CD4-positive, alpha-beta T cell treated with Interleukin-17A for 4 hours (primary cell): ENCODE measurements at places on chromosomes 2 and 18.

DNA sequence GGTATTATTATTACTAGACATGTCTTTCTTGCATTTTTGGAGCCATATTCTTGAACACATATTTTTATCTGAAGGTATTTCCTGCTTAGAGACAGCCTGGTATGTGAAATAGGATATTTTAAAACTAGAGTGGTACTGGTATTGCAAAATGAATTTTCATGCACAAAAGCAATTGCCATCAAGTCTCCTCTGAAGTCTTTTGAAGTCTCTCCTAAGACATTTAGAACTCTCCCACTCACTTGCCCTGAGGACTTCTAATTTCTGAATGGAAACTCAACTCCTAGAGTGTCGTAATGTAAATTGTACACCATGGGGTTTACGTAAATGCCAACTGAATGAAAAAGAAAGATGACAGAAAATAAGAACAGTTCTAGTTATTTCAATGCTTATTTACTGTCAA, 967.0 kb downstream of the DCDC2C start:
- no peak for DNase-seq

DNA sequence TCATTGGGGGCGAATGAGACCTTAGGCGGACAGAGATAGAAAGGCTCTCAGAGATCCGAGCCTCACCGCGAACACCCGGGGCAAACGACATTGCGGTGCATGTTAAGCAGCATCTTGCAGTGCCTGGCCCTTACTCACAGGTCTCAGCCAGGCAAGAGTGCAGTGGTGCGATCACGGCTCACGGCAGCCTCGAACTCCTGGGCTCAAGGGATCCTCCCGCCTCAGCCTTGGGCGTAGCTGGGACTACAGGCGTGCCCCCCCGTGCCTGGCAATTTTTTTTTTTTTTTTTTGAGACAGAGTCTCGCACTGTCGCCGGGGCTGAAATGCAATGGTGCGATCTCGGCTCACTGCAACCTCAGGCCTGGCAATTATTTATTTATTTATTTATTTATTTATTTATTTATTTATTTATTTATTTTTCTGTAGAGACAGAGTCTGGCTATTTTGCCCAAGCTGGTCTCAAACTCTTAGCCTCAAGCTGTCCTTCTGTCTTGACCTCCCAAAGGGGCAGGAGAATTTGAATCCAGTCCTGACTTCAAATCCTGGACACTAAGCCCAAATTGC, 1.3 kb downstream of the LAMA3 start:
- no peak for DNase-seq

- DNase-seq: no peak
Observed at GRCh38 chr18:76208678-76209306, 286.2 kb downstream of the ZNF516 start.

- DNase-seq: no peak
Observed at GRCh38 chr2:24725956-24726355, 67.2 kb downstream of the PTRHD1 start.

DNA sequence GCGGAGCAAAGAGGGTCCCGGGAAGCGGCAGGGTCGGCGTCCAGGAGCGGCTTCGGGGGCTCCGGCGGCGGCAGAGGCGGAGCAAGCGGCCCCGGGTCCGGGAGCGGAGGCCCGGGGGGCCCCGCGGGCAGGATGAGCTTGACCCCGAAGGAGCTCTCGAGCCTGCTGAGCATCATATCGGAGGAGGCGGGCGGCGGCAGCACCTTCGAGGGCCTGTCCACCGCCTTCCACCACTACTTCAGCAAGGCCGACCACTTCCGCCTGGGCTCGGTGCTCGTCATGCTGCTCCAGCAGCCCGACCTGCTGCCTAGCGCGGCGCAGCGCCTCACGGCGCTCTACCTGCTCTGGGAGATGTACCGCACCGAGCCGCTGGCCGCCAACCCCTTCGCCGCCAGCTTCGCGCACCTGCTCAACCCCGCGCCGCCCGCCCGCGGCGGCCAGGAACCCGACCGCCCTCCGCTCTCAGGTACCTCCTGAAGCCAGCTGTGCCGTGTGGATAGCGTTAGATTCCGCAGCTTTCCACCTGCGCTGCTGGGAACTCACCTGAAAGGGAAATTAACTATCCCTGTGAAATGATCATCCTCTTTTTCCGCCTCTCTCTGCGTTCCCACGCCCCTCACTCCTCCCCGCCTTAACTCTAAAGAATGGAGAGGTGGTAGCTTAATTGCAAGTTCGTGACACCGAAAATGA, 472 bp downstream of the CNOT11 start:
- peak; percentile 82 for DNase-seq

- no peak for DNase-seq
Observed at GRCh38 chr2:201006704-201007103, 43.2 kb upstream of the ORC2 start.

DNA sequence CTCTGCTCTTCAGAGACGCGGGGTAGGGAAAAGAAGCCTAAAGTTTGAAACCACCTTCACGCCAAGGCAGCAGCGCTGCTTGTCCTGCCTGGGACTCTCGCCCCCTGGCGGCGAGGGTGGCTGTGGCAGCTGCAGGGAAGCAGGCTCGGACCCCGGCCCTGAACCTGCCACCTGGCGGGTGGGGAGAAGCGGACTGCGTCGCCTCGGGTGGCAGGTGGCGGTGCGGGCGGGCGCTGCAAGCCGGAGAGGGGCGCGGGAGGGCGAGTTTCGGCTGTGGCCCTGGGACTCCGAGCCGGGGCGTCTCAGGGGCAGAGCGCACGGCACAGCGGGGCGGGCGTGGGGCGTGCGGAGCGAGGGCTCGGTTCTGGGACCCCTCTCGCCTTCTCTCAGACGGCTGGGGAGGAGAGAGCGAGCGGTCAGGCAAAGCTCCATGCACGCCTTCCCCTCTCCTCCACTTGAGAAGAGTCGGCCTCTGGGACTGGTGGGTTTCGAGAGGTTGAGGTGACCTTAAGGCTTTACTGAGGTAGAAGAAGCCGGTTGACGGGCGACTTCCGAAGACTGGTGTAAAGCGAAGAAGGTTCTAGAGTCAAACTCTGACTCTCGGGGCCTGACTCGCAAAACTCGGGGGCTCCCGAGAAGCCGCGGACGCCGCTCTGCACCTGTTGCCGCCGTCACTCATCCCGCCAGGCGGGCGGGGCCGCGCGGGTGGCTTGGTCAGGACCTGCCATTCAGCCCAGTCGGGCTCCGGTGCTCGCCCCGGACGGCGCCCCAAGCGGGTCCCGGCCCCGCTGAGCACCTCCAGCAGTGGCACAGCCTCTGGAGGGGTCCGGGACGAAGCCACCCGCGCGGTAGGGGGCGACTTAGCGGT, 1.1 kb upstream of the BOLL start:
- DNase-seq: peak; percentile 68

- DNase-seq: no peak
Observed at GRCh38 chr2:148704247-148704646, 59.7 kb downstream of the EPC2 start.

DNA sequence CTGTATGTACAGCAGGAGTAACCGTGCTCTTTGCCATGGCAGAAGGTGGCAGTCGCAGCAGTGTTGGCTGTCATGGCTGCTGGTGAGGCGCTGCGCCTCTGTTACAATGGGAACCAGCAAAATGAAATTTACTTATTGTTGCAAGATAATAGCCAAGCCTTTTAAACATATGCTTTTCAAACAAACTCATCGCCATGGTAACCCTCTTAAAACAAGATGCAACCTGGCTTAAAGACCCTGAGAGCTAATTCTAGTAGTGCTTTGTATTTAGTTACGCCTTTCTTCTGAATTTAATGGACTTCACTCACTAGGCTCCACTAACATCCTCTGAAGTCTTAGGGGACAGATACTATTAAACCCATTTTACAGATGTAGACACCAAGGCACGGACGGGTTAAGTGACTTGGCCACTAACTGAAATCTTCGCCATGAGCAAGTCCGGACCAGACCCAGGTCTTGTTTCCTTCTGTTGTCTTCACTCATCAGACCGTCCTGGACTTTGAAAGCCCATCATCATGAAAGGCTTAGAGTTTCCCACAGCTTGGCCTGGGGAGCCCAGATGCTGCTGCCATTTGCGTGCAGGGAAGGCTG, 111.6 kb upstream of the ODC1 start:
- no peak for DNase-seq

GRCh38 chr2:26609839-26610277, 31.3 kb downstream of the CIB4 start:
- peak; percentile 49 for DNase-seq

DNA sequence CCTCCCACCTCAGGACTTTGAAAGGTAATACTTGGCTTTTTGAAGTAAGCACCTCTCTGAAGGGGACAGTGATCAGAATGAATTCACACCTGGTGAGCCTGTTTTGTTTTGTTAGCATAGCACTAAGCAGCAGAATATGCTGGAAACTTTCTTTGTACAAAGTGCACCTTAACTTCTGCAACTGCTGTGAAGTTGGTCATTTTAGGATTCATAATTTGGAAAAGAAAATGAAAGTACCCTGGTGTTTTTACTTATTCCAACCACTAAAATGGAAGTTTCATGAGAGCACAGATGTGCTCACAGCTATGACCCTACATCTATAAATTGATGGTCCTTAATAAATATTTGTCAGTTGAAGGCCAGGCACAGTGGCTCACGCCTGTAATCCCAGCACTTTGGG, 257.8 kb upstream of the STON1 start:
- no peak for DNase-seq

DNA sequence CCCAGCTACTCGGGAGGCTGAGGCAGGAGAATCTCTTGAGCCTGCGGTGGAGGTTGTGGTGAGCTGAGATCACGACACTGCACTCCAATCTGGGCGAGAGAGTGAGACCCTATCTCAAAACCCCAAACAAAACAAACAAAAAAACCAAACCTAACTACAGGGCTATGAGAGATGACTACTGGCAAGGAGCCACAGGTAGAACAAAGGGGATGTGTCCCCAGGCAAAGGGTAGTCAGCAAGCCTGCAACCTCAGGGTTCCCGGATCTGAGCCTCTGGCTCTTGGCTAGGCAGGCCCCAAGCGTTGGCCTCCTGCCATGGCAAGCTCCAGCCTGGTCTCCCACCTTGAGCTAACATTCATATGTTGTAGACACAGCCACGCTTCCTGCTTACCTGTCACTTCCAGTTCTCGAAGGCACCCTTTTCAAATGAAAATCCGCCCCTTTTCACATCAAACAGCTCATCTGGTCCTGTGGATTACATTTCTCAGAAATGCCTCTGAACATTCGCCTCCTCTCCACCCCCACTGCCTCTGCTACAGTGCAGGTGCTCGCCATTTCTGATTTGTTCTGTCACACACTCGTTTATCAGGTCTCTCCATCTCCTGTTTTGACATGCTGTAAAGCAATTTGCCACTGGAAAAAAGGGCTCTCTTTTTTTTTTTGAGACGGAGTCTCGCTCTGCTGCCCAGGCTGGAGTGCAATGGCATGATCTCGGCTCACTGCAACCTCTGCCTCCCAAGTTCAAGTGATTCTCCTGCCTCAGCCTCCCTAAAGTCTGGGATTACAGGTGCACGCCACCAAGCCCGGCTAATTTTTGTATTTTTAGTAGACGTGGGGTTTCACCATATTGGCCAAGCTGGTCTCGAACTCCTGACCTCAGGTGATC, 13.1 kb upstream of the ACTR3 start:
- peak; percentile 73 for DNase-seq

- DNase-seq: no peak
Observed at GRCh38 chr2:179338681-179339080, 74.0 kb upstream of the SESTD1 start.

DNA sequence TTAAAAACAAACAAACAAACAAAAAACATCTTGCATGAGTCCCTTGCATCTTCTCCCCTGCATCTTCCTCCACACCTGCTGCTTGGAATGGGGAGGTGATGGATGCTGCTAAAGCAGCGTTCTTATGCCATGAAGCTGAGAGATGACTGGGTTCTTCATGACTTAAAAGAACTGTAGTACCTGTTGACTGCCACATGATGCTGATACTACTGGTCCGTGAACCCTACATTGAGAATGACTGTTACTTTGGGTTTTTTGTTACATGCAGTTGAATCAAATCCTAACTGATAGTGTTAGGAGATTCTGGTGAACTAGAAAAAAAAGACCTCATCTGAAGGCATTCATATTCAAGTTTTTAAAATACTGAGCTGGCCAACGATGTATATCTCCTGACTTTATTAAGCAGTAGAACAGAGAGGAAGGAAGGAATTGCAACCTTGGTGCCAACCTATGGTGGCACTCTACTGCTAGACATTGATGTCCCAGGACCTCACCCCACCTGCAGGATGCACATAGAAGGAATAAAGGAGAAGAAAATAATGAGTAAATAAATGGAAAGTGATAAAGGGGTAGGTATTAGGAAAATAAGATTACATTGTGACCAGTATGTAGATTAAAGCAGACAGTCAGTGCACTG, 63.2 kb upstream of the SPAG16 start:
- no peak for DNase-seq

GRCh38 chr18:10511236-10511635, 14.6 kb upstream of the NAPG start:
- no peak for DNase-seq

GRCh38 chr2:167689444-167689843, 558.0 kb downstream of the STK39 start:
- no peak for DNase-seq

DNA sequence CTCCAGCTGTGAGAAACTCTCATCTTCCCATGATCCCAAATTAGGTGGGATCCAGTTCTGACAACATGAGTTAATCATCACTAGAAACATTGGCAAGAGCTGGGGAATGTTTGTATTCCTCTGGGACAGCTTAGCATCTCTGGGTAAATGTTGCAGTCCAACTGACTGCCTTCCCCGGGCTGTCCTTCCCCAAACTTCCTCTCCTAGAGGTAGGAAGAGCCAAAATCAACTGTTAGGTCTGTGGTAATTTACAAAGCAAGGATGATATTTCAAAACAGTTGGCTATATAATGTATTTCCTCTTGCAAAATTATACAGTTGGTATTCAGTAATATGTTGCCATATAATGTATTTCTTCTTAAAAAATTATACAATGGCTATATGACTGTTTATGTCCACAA, 148.5 kb downstream of the MGAT5 start:
- no peak for DNase-seq

DNA sequence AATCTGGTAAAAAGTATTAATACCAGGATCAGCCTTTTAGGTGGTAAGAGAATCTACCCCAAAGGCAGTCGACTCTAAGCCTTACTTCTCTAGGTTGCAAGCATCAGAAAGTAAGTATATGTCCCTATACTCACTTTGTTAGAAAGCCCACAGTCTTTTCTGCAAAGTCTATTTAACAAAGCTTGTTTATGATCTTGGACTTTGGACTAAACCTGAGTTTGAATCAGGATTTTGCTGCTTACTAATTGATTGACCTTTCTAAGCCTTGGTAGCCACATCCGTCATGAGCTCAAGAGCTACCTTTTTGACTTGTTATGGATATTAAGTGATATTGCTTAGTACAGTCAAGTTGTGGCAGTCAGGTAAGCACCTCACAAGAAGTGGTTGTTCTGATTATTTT, 18.4 kb downstream of the FMNL2 start:
- no peak for DNase-seq

- no peak for DNase-seq
Observed at GRCh38 chr2:29780906-29781305, 140.5 kb downstream of the ALK start.
